ENCODE measurements at places on chromosomes 12 and 14. TPM values are rescaled to one million over a fixed set of nuclear protein-coding genes. Genes with fewer than 3 reads are reported as not detected.

GRCh38 chr12:81206429-81206828 is 128.6 kb downstream of the ACSS3 start:
- DNase-seq: no peak

DNA sequence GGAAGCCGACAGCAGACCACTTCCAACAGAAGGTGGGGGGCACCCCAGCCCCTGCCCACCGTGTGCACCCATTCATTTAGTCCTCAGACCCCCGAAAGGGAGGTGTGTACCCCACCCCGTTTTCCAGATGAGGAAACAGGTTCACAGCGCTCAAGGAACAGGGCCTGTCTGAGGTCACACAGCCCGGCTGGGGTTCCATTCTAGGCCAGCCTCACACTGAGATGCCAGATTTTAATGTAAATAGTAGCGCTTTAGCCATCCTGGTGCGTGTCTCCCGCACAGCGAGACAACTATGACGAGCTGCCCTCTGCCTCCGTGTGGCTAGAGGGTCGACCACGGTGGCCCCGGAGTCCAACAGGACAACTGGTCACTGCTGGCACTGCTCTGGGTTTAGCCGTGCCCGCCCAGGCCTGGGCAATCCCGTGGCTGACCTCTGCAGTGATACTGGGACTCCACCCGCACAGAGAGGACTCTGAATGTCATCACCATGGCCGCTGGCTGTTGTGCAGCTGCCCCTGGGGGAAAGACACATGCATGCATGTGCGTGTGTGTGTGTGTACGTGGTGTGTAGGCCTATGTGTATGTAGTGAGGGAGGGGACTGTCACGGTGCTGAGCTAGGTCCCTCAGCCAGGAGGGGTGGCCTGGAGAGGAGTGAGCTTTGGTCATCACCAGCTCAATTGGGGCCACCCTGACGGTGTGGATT is 31.6 kb downstream of the BEGAIN start:
- no peak for DNase-seq

SLC5A8 gene
- total RNA-seq: 1.3 TPM

- no peak for DNase-seq
Measured at GRCh38 chr12:90299666-90300065, 591.0 kb upstream of the ATP2B1 start.

GRCh38 chr12:68609998-68610369 is 715 bp upstream of the RAP1B start:
- no peak for DNase-seq

Measured in lower lobe of right lung (tissue), 2 donors.